ENCODE measurements at places on chromosomes 4 and X. TPM values are rescaled to one million over a fixed set of nuclear protein-coding genes. Genes with fewer than 3 reads are reported as not detected.

The LIMCH1 gene
- not detected for total RNA-seq

The C4orf54 gene
- total RNA-seq, result not detected

The TMPRSS11A gene
- total RNA-seq, result not detected

The RTL3 gene
- 0.07 TPM for total RNA-seq

The OTC gene
- total RNA-seq, result not detected

Data from activated T-helper 1 cell treated with anti-CD3 and anti-CD28 coated beads, Interleukin-12 subunit alpha, Interleukin-12 subunit beta, Interleukin-2, Interleukin-4 antibody, amounts not matched to agents 30 ng/mL and 10 ng/mL and 1 ng/mL, durations not matched to agents 14 hours and 24 hours and 36 hours (primary cell).